Right atrium auricular region (tissue), 2 donors: ENCODE measurements at places on chromosomes 3 and 15. TPM values are rescaled to one million over a fixed set of nuclear protein-coding genes. Genes with fewer than 3 reads are reported as not detected.

MAP3K13 gene
- total RNA-seq: 12.6 TPM

- DNase-seq: no peak
Observed at GRCh38 chr3:5489536-5489935, 302.0 kb downstream of the EDEM1 start.

DNA sequence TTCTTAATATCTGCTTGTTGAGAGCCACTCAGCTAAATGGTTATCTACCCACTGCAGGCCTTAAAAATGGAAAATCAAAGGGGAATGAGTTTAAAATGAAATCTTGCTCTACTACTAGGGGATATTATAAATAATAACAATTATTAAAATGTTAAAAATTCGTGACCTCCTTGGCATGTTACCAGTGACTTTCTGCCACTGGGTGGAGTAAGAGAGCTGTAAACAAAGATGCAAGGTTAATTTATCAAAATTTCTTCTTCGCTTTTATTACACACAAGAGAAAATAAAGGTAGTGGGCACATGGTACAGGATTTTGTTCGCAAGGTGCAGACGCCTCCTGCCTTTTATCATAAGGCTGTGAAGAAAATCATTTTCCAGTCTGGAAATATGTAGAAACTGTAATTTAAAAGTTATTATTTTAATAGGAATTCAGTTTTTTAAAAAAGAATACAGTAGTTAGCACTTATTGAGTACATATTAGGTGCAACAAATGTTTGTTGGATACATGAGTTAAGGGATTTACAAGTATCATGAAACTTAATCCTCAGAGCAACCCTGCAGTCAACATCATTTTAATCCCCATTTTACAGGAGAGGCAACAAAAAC, 272.6 kb downstream of the SUCLG2 start:
- DNase-seq: no peak

GRCh38 chr15:98304371-98304770, 343.9 kb downstream of the ARRDC4 start:
- DNase-seq: no peak

XCR1 gene
- total RNA-seq: not detected

DNA sequence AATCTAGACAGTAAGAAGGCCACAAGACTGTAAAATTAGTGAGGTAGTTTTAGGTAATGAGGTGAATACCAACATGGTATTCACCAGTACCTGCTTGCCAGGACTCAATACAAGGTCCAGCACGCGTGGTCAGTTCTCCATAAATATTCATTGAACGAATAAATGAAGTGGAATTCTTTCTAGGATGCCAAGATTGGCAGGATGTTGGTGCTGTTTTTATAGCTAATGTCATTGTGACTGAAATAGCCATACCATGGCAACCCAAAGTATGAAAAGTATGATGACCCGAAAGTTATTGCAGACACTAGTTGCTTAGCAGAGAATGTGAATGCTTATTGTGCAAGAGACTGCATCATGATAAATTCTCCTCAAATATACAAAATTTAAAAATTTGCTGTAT, 307.2 kb downstream of the KCNH8 start:
- DNase-seq: no peak

DNA sequence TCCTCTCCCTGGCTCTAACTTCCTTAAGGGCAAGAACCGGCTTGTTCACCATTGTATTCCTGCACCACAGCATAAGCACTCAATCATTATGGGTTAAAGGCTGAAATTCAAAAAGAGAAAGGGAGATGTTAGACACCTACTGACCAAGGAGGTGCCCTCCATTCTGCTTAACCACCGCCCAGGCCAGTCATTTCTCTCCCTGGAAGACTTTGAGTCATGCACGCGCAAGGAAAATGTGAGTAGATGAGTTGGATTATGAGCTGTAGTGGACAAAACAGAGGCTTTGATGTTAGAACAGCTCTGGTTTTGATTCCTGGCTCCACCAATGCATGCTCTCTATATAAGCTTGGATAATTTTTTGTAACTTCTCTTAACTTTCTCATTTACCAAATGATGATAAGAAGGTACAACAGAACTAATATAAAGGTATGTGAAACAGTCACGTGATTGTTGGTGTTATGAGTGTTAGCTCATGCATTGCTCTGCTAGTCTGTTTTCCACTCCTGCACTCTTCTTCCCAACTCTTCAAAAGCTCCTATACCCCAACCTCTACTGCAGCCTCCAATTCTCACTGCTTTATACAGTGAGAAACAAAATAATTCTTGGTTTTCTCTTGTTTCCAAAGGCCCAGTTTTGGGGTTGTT, 148.4 kb upstream of the ATP11B start:
- no peak for DNase-seq

NDN gene
- total RNA-seq: 72.2 TPM

DNA sequence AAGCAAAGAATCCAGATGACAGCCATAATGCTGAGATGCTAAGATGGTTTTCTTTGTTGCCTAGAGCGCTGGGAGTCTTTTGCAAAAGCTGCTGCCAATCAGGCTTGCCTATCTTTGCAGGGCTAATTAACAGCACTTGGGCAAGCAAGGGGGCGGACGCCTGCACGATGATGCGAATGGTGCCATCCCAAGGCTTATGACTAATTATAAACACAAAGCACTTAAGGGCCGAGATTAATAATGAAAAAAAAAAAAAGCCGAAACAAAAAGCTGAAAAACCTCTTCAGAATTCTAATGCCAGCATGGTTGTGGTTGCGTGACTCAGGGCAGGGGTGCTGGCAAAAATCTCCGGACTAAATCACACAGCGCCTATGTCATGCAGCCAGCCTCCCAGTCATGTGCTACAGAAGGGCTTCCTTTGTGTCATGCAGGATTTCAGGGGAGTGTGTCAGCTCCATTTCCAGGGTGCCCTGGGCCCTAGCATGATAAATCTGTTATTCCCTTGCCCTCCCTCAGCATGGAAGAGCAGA, 185.0 kb upstream of the ANKRD28 start:
- no peak for DNase-seq

LYZL4 gene
- not detected for total RNA-seq

DNA sequence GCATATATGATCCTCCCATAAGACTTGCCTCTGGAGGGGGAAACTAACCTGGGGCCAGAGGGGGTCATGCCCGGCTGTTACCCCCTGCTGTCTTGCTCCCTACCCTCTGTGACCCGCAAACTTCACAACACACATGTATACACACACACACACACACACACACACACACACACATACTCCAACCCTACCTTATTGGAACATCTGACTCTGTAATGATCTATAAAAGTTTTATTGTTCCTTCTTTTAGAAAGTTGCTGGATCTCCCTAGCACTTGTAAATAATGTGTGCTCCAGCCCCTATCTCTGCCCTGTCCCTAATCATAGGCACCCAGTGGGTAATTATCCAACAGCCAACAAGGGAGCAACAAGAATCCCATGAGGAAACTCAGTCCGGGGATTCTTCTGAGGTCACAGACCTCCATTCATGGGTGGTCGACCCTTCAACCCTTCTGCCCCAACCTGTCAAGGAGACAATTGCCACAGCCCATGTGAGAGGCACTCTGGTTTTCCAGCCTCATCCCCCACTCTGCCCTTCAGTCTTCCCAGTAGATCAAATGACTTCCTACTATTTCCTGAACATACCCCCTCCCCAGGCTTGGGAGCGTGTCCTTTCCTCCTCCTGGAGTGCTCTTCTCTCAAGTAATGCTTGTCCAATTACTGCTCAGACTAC, 14.0 kb upstream of the TPM1 start:
- no peak for DNase-seq

- DNase-seq: no peak
Observed at GRCh38 chr3:184552296-184552695, 9.3 kb upstream of the EPHB3 start.

ADAMTS7 gene
- total RNA-seq: 20.8 TPM

DNA sequence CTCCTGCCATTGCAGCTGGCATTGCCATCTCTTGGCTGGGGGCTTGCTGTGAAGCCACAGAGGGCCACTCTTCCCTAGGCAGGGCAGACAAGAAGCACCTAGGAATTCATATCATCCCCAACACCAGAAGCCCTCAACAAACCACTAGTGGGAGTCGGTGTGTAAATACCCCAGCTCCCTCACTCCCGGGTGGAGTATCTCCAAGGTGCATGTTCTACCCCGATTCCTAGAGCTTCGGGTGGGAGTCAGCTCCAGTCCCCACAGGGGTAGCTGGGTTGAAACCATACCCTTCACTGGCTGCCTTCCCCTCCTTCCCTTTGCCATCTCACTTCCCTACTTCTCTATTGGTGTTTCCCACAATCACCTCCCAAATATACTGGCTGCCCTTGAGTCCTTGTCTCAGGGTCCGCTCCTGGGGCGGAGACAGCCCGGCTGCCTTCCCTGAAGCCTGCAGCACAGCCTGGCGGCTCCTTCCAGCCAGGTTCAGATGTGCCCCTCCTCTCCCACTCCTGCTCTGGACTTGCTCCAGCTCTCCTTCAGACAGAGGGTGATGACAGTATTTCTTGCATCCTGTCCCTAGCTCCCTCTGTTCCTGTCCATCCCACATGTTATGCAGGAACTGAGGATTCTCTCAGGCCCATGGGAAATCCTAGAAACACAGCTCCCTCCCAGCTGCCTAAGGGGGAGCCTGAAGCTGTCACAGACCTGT, 33.3 kb downstream of the FAM3D start:
- no peak for DNase-seq
